ENCODE measurements at places on chromosomes 7 and 10. TPM values are rescaled to one million over a fixed set of nuclear protein-coding genes. Genes with fewer than 3 reads are reported as not detected.

- DNase-seq = peak; percentile 93
Measured at GRCh38 chr7:150448789-150449147, 1.7 kb upstream of the GIMAP8 start.

- DNase-seq = no peak
Measured at GRCh38 chr10:91420868-91421267, 10.7 kb downstream of the HECTD2 start.

GRCh38 chr7:102236592-102237287, 49.9 kb upstream of the SH2B2 start:
- peak; percentile 54 for DNase-seq

- DNase-seq = no peak
Measured at GRCh38 chr10:46273506-46274477, 13.0 kb upstream of the ANTXRL start.

The FOXI2 gene
- not detected for total RNA-seq

The OR6V1 gene
- total RNA-seq = not detected

GRCh38 chr7:151512353-151512752, 7.3 kb downstream of the RHEB start:
- DNase-seq = no peak

The SFTPA1 gene
- total RNA-seq = not detected

DNA sequence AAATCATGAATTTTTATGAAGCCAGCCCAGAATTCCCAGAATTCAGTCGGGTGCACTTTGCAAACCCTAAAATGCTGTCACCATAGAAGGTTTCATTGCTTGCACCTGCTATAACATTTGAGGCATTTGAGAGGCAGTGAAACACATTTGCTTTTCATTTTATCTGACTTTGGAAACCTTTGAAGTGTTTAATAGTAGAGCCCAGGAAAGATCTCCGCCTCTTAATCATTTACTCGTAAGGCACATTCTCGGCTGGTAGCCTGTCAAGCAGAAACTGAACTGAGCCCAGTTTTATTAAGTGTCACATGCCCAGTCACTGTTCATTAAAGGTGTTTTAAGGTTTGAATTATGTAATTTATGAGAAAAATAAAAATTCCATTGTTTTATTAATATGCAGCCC, 247.6 kb downstream of the EMX2 start:
- DNase-seq = no peak

The LBX1 gene
- total RNA-seq = not detected

The BEND7 gene
- total RNA-seq = not detected

- no peak for DNase-seq
Measured at GRCh38 chr7:39265641-39266591, 288.2 kb downstream of the POU6F2 start.

The SFTPD gene
- not detected for total RNA-seq

- DNase-seq = no peak
Measured at GRCh38 chr7:158731761-158732160, 27.2 kb upstream of the NCAPG2 start.

DNA sequence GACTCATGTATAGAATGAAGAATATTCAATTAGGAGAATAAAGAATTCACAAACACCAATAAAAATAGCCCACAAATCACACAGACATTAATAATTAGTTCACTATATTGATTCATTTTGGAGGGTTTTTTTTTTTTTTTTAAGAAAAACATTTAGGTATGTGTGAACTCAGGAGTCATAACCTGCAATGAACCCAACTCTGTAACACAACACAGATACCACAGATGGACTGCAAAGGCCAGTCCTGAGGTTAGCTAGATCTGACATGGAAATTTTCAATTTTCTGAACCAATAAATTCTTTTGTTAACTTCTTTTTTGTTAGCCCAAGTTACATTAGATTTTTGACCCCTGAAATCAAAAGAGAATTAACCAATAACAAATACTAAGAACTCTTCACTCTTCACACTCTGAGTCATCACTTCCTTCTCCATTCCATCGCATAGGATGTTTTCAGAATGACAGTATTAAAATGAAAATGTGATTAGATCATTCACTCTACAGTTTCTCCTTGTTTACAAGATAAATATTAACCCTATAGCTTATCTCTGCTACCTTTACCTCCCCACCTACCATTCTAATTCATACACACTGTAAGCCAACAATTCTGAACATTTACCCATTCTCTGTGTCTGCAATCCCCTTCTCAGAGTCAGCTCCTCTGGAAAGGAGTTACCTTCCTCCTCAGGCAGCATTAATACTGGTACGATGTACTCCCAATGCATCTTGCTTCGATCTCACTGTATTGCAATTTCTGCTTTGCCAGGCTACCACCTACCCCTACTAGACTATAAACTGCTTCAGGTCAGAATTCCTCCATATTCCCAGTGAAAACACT, 141.5 kb downstream of the LRRN3 start:
- no peak for DNase-seq

GRCh38 chr7:107917763-107918651, 27.0 kb downstream of the DLD start:
- DNase-seq = no peak

The COL1A2 gene
- total RNA-seq = 0.08 TPM

GRCh38 chr7:91005841-91006240, 258.4 kb upstream of the FZD1 start:
- DNase-seq = no peak

DNA sequence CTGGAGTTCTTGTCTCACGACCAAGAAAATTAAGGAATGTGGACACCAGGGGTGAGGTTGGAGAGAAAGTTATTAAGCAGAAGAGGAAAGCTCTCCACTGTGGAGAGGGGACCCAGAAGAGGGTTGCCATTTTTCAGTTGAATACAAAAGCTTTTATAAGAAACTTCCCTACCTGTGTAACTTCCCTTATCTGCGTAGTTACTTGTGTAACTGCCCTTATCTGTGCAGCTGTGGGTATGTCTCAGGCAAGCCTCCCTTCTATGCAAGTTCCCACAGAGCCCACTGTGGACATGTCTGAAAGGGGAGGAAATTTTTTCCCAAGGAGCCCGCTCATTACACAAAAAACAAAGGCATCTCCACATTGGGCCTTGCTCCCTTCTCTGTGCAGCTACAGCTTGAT, 94.9 kb downstream of the SVOPL start:
- no peak for DNase-seq

DNA sequence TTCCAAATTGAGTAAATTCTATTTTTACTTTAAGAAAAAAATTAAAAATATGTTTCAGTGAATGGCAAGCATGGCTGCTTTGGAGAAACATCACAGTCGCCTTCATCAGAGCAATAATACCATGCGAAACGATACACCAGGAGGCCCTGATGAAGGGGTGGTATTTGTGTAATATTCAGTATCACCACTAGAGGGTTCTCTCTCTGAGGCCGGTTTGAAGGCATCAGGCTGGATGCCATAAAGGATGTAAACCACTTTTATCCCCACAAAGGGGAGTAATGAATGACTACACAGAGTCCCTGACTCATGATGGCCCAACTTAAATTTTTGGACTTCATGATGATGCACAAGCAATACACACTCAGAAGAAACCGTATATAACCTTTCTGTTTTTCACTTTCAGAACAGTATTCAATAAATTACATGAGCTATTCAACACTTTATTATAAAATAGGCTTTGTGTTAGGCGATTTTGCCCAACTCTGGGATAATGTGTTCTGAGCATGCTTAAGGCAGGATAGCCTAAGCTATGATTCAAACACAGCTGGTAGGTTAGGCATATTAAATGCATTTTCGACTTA, 95.5 kb downstream of the PPP1R17 start:
- no peak for DNase-seq

The MMP21 gene
- not detected for total RNA-seq

DNA sequence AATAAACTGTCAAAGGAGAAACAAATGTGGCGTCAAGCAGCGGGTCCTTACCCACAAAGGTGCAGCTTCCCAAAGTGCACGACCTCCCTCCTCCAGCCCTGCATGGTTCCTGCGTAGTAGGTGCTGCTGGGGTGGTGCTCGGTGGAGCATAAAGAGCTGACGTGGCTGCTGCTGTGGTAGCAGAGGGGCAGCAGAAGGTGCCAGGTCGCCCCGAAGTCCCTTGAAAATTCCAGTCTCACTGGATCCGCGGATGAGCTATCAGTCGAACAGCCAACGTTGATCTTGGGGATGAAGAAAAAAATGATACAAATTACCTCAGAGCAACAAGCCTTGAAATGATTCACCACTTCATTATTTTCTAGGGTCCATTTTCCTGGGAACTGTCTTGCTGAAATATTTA, 105.0 kb upstream of the SLC26A5 start:
- no peak for DNase-seq

- DNase-seq = peak; percentile 65
Measured at GRCh38 chr10:79298403-79299244, 48.6 kb upstream of the PPIF start.

DNA sequence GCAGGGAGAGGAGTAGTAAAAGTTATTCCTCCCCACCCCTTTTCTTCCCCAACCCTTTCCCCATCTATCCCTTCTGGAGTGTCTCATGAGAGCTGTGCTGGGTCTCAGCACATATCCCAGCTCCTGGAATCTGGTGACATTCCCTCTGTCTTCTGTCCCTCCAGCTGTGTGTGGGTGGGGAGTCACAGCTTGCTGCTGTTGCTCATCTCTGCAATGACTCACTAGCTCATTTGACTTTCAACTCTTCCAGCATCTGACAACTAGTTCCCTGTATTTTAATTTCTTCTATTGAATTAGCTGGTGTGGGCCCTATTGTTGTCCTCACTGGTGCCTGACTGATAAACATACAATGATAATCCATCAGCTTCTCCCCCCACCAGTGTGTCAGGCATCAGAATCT, 198.9 kb upstream of the AUTS2 start:
- DNase-seq = no peak

GRCh38 chr10:33139181-33139646, 181.2 kb upstream of the ITGB1 start:
- DNase-seq = peak; percentile 75

The VIPR2 gene
- 0.13 TPM for total RNA-seq

The MMS19 gene
- total RNA-seq = 66.3 TPM

GRCh38 chr10:7512487-7512886, 101.7 kb upstream of the SFMBT2 start:
- DNase-seq = no peak

- no peak for DNase-seq
Measured at GRCh38 chr7:133339772-133340171, 86.9 kb downstream of the EXOC4 start.

DNA sequence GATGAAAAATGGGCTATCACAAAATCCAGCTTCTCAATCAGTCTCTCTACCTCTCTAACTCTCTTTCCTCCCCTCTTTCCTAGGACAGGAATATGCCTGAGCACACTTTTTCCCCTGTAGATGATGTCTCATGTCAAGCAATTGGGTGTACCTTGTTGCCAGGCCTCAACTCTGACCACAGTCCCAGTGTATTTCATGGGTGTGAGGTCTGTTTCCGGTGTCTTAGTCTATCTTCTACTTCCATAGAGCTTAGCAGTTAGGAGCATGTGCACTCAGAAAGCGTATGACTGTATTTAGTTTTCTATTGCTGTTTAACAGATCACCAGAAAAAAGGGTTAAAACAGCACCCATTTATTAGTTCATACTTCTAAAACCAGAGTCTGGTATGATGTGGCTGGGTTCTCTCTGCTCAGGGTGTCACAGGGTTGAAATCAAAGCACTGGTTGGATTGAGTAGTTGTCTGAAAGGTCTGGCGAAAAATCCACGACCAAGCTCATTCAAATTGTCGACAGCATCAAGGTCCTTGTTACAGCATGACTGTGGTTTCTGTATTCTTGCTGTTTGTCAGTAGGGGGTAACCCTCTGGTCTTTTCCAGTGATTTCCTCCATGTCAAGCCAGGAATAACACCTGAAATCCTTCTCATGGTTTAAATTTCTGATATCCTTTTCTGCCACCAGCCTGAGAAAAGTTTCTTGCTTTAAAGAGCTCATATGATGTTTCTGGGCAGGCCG, 130.0 kb downstream of the THSD7A start:
- DNase-seq = no peak

DNA sequence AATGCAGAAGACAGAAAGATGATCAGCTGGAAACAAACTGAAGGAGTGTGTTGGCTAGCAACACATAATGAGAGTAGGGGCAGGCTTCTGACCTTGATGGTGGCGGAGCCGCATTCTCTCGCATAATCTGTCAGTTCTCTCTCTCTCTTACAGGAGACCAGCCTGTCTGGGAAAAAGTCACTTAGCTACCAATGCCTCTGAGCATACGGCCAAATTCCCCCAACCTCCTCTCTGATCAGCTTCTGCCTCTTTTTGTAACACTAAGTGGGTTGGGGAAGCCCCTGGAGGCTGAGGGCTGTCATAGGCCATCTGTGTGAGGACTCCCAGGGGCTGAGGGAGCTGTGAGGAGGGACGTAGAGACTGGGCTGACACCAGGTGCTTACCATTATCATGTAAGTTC, 104.6 kb downstream of the HIPK2 start:
- DNase-seq = no peak

The ATOH7 gene
- not detected for total RNA-seq

The CISD1 gene
- 32.2 TPM for total RNA-seq

DNA sequence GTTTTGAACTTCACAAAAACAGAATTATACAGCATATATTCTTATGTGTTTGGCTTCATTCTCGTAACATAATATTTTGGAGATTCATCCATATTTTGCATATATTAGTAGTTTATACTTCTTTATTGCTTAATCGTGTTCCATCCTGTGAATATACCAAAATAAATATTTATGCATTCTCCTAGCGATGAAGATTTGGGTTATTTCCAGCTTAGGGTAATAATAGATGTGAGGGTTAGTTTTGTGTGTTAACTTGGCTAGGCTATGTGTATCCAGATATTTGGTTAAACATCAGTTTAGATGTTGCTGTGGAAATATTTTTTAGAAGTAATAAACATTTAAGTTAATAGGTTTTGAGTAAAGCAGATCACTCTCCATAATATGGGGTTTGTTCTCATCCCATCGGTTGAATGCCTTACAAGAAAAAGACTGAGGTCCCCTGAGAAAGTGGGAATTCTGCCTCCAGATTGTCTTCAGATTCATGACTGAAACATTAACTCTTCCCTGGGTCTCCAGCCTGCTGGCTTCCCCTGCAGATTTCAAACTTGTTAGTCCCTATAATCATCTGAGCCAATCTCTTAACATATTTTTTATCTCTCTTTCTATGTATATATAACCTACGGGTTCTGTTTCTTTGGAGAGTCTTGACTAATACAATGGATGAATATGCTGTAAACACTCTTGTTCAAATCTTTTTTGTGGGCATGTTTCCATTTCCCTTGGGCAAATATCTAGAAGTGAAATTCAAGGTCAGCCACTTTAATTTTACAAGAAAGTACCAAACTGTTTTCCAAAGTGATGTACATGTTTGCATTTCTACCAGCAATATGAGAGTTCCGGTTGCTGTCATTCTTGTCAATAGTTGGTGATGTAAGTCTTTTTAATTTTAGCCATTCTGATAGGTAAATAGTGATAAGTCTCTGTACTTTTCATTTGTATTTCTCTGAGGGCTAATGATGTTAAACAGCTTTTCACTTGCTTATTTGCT, 48.7 kb downstream of the PDK4 start:
- DNase-seq = no peak

The FFAR4 gene
- not detected for total RNA-seq

- no peak for DNase-seq
Measured at GRCh38 chr7:50149369-50149768, 56.3 kb upstream of the ZPBP start.

The WNT8B gene
- total RNA-seq = not detected

- DNase-seq = peak; percentile 77
Measured at GRCh38 chr10:62268399-62269114, at the start of gene RTKN2. RTKN2 (minus strand) TSS chr10:62268844; CDS start chr10:62268610, 234 bp downstream.

- no peak for DNase-seq
Measured at GRCh38 chr7:134826105-134826504, 46.7 kb downstream of the CALD1 start.
